ENCODE measurements at places on chromosomes 6 and 20. TPM values are rescaled to one million over a fixed set of nuclear protein-coding genes. Genes with fewer than 3 reads are reported as not detected.

GRCh38 chr6:99434702-99435530 is 9.8 kb upstream of the PNISR start:
- DNase-seq: no peak

- DNase-seq: no peak
Observed at GRCh38 chr6:27872642-27873020, 39.6 kb downstream of the OR2B2 start.

Gene CNR1
- 9.4 TPM for total RNA-seq

Gene SLC25A27
- total RNA-seq: 25.1 TPM

Gene TRIM31
- total RNA-seq: 0.78 TPM

Gene DAAM2
- total RNA-seq: 23.0 TPM

Data from ureter (tissue), 1 donor.